ENCODE measurements at places on chromosomes 7 and 10.

DNA sequence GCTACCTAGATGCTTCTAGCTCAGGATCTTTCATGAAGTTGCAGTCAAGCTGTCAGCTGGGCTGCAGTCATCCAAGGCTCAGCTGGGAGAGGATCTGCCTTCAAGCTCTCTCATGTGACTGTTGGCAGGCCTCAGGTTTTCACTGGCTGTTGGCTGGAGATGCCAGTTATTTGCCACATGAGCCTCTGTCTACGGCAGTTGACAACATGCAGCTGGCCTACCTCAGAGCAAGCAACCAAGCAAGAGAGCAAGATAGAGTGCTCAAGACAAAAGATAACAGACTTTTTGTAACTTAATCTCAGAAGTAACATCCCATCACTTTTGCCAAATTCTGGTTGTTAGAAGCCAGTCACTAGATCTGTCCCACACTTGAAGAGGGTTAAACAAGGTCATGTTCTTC, 125.8 kb downstream of the TPST1 start:
- peak; percentile 23 for DNase-seq

DNA sequence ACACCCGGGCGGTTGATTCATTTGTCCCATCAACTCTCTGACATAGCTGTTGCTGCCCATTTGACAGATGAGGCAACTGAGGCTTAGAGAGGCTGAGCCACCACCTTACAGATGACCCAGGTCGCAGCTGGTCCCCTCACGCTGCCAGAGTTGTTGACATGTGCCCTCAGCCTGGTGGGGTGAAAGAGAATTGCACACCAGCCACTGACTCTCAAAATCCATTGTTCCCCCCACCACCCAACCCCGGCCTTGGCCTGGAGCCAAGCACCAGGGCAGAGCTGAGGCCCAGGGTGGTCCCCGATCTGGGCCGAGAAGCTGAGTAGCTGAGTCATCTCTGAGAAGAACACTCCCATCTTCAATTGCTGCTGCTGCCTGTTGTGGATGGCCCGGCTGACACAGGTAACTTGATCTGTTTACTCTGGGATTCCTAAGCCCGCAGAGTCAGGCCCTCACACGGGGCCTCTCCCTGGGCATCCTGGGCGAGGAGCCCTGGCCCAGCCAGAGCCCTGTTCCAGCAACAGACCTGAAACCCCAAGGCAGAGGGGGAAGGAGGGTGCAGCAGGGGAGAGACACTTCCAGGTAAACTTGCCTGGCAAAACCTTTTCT, 27.5 kb downstream of the PVRIG start:
- peak; percentile 37 for DNase-seq

DNA sequence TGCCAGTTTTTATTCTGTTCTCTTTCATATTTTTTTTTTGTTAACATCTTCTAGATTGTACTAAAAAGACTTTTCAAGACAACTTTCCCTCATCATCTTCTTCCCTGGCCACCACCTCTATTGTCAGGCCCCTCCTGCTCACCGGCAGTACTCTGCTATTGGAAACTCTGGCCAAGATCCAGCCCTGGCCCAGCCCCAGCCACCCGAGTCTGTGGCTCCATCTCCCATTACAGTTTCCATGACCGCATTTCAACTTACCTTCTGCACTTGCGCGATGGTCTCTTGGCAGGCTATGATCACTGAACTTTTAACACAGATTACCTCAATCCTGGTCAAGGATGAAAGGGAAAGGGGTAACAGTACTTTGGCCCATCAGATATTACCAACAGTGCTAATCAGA, 137.7 kb upstream of the POM121L12 start:
- no peak for DNase-seq

- no peak for DNase-seq
Measured at GRCh38 chr10:122733931-122734665, 34.5 kb upstream of the C10orf120 start.

- DNase-seq = peak; percentile 91
Measured at GRCh38 chr10:17229016-17229716, 1.1 kb downstream of the VIM start.

GRCh38 chr7:28195910-28196620, 15.5 kb upstream of the JAZF1 start:
- no peak for DNase-seq

GRCh38 chr7:38655833-38656774, 24.9 kb upstream of the AMPH start:
- no peak for DNase-seq

DNA sequence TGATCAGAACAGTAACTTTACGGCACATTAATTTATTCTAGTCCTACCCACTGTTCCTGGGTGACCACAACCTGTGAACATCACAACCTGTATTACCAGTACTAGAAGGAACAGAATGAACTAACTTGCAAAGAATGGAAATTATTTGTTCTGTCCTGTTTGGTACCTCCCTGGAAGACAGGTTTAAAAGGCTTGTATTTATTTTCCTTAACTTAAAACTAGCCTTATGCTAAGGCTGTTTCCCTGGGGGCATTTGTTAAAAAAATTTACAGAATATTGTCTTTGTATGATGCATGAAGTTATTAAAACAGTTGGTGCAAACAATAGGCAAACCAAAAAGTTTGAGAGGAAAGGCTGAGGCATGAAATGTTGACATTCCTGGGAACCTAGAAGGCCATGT, 132.7 kb downstream of the DNAJC1 start:
- no peak for DNase-seq

DNA sequence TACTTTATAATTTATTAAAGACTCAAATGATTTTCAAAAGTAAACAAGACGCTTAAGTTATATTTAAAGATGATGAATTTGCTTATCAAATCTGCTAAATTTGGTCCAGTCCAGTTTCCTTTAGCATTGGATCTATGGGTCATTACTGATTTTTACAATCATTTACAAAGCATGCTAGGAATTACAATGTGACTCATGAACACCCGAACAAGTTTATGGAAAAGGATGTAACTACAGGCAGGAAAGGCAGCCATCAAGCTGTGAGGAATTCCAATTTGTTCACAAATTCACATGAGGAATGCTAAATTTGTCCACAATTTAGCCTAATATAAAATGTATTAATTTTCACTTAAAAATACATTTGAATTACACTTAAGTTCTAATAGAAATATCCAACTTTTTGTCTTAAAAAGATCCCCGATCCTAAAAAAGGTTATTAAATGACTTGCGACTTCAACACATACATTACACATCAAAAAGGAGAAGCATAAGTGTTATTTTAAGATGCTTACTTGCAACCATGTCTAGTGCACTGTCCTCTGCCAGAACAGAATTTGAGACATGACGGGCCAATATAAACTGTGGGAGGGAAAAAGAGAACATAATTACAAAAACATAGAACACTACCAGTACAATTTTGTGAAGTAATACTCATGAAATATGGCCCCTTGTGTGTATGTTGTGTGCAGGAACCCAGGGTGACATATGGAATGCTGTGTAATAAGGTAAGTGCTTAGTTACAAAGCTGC, 194.2 kb upstream of the SLC26A5 start:
- peak; percentile 14 for DNase-seq

- DNase-seq = no peak
Measured at GRCh38 chr10:28089467-28089866, 90.6 kb upstream of the ODAD2 start.

DNA sequence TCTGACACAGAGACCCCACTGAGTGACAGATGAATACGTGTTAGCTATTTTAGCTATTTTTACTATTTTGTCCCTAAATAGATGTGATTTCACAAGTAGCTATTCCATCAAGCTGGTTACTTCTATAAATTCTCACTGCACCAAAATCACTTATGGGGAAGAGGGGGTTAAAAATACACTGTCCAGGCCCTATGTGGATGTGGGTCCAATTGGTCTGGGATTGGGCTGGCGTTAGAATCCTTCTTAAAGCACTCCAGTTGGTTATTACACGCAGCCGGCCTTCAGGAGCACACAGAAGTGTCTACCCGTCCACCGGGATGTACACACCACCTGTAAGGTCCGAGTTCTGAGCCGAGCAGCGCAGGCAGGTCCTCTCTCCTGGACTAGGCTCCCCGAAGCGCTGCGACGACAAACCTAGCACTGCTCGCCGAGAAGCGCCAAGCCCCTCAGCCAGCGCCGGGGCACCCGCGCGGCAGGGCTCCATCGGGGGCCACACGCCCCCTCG, 222.3 kb upstream of the MKLN1 start:
- DNase-seq = no peak

- peak; percentile 60 for DNase-seq
Measured at GRCh38 chr10:30687698-30688213, 58.2 kb upstream of the LYZL2 start.

- DNase-seq = no peak
Measured at GRCh38 chr10:105063796-105064195, 422.7 kb downstream of the SORCS3 start.

DNA sequence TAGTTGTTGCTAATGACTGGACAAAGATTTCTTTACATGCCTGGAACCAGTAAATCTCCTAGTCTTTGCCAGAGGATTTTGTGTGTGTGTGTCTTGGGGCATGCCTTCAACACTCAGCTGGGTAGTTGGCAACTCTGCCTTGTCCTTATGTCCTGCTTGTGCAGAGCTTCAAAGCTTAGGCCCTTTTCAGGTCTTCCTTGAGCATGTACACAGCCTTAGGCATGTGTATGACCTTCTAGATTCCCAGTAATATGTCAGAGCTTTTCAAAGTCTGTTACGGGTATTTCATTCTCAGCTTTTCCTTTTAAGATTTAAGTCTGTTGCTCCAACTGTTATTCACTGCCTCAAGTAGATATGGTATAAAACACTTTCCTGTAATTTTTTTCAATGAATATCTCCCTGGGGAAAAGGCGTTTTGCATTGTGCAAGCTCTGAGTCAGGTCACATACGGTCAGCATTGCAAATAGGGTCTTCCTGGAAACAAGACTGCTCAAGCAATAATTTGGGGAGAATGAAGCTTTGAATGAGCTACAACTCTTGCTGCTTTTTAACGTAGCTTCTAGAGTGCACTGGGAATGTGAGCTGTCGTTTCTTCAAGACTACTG, 25.5 kb downstream of the SHOC2 start:
- peak; percentile 82 for DNase-seq

- no peak for DNase-seq
Measured at GRCh38 chr7:98107313-98107721, 655 bp downstream of the LMTK2 start.

GRCh38 chr7:100886936-100887515, 2.5 kb downstream of the UFSP1 start:
- no peak for DNase-seq

DNA sequence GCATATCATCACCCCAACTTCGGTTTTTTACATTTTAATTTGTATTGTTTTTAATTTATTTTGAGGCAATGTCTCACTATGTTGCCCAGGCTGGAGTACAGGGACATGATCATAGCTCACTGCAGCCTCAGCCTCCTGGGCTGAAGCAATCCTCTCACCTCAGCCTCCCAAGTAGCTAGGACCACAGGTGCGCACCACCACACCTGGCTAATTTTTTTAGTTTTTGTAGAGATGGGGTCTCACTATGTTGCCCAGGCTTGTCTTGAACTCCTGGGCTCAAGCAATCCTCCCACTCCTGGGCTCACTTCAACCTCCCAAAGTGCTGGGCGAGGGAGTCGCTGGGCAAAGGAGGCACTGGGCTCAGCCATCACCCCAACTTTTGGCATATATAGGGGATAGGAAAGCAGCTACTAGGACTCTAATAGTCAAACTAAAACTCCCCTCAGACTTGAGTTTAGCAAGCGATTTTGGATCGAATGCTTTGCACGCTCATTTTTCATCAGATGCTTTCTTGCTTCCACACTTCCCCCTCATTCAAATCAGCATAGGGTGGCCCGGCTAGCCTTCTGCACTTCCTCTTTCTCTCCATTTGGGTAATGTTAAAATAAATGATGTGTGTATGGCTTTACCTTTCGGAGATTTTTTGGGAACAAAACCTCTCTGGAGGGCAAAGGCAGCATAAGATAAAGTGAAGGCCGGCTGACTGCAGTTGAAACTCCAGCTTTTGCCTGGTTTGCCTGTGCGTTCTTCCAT, 20.8 kb upstream of the NMT2 start:
- no peak for DNase-seq

DNA sequence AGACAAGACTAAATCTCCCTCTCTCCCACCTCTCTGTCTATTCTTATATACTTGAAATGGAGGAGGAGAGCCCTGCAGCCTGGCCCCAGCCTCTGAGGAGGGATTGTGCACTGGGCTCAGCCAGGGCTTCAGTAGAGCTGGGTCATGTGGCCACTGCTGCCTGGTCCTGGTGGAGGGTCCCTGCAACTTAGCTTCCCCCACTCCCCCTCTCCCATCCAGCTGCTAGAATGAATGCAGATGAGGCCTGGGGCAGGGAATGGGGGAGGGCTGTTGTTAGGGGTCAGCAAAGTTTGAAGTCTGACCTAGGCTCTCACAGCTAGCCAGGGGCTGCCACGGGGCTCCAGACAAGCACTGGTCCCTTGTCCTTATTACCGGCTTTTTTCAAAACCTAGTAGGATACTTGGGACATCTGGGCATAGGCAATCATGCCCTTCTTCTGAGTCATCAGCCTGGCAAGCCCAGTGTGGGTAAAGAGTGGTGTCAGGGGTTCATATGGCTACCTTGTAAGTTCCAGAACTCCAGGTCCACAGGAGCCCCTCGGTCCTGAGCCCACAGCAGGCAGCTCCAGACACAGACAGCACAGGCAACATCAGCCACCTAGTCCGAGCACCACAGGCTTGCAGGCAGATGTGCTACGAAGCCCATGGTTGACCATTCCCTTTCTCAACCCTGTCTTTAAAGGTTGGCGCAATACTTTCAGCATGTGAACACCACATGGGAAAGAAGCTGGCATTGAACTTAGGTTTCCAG, 12.8 kb upstream of the CXCL12 start:
- no peak for DNase-seq

- DNase-seq = no peak
Measured at GRCh38 chr7:107969856-107970255, 33.1 kb downstream of the LAMB1 start.

GRCh38 chr7:21371360-21371759, 56.5 kb upstream of the SP4 start:
- DNase-seq = no peak

DNA sequence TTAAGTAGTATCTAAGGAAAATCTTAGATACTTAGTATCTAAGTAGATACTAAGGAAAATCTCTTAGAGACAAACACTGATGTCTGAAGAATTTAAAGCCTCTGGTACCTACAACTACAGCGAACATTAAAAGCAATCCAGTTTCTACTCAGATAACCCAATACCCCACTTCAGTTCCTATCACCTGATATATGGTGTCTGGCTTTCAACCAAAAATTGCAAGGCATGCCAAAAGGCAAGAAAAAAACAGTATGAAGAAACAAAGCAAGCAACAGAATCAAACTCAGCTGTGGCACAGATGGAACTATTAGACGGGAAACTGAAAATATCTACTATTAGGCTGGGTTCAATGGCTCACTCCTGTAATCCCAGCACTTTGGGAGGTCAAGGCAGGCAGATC, 31.1 kb downstream of the ARHGAP12 start:
- no peak for DNase-seq
